ACHN (cell line): ENCODE measurements at places on chromosomes 12 and 14.

DNA sequence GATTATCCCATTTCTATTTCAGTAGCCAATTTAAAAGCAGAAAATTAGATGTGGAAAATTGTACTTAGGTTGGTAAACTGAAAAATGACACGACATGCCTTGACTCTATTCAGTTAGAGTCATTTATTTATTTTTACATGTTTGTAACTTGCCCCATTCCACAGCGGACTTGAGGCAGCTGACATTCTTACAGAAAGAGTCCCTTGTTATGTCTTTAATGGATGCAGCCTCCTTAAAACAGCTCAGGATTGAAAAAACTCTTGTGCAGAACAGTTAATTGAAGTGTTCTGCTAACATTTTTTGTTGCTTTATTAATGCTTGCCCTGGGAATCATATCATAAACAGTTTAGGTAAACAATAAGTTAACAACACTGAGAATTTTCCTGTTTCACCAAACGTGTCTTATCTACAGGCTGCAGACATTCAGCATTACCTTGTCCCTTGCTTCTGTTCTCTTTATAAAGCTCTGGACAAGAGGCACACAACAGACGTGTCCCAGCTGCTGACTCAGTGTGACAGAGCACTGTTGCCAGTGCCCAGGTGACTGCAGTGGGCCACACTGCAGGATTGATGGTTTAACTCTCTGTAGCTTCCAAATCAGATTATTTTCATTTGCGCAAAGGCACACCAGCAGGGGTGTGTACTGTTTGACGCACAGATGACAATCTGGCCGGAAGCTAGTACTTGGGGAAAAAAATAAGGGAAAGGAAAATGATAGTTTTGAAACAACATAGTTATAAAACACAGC is 101.6 kb downstream of the PELI2 start:
- no peak for DNase-seq

GRCh38 chr12:53965281-53966084 is 7.4 kb upstream of the HOXC11 start:
- no peak for DNase-seq

GRCh38 chr12:124829008-124829707 is 34.5 kb downstream of the SCARB1 start:
- peak; percentile 69 for DNase-seq

DNA sequence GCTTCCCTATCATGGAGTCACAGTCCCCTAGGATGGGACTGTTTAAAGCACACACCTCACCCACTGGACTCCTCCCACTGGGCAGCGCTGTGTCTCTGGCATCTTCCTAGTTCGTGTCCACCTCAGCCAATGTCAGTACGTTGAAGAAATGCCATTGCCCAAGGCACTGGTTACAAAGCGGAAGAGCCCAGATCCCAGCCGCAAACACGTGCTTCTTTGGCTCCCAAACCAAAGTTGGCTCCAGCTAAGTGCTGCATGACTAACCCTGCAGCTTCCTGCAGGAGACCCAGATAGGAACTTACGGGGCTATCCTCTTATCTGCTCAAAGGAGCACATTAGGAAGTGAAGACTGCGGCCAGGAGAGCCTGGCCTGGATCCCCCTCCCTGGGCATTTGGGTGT is 9.3 kb downstream of the SYNE3 start:
- DNase-seq, result peak; percentile 73

- DNase-seq, result no peak
These were observed 14.3 kb downstream of the SLC17A8 start for GRCh38 chr12:100371146-100371545.

- no peak for DNase-seq
These were observed 160.2 kb downstream of the RIMBP2 start for GRCh38 chr12:130555628-130556485.

DNA sequence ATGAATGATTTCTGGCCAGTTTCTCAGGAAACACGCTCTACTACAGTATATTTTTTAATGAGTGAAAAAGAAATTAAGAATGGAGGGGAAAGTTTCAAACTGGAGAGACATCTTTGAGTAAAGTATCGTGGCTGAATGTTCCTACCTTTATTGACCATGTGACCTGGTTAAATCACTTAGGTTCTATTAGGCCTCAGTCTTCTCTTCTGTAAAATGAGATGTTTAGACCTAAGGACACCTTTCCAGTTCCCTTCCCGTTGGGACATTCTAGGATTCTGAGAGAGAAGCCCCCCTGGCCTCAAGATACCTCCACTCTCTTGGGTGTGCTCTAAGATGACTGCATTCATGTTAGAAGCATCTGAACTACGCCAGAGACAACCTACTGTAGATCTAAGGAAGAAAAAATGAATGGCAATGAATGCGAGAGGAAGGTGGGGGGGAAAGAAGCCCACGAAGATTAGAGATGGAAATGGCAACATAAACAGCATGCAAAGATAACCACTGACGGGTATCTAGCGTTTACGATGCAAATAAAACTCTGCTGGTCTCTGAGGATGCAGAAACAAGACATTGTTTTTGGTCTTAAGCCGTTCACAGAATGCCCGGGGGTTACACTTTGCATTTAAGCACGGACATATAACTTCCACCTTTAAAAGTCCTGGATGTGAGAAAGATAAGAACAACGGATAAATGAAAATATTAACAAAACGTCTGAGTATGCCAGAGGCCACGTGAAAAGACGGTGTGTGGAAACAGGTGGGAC is 599 bp upstream of the CPSF6 start:
- no peak for DNase-seq

- DNase-seq, result peak; percentile 24
These were observed 9.6 kb downstream of the ITPR2 start for GRCh38 chr12:26823390-26823789.

DNA sequence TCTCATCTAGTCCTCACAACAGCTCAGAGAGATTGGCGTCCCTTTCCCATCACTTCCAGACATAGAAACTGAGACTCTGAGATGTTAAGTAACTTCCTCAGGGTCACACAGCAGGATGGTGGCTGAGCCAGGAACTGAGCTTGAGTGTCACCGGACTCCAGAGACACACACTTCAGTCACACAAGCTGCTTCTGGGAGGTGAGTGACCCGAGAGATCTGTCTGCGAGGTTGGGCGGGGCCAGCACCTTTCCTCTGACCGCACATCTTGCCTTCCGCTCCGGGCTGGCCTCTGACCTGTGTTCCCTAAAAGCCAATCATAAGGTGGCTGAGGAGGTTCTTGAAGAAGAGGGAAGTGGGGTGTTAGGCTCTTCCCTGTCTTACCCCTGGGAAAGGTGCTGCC is 72.2 kb downstream of the ADCK1 start:
- no peak for DNase-seq

GRCh38 chr14:91041450-91041849 is 19.0 kb downstream of the RPS6KA5 start:
- DNase-seq, result no peak

DNA sequence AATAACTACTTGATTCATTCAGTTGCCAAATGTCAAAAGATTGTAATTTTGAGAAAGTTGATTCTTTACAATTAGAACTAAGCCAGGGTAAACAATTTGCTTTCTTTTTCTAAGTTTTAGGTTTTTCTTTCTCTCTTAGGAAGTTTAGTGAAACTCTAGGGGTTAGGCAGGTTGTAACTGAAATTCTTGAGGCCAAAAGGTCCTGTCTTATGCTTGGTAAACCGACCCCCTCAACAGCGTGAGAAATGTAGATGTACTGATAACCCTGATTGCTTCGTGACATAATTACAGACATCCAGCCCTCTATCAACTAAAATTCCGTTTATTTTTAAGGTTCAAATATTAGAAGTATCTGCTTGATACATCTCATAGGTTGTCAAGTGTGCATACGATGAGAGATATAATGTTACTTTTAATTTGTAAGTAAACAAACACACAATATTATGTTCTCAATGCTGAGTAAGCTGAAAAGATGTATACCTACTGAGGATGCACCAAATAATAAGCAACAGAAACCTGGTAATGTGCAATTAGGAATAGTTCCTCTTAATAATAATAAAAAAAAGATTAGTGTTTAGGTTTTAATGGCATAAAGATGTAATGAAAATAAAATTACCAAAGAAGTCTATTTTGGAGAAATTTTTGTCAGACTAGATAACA is 7.2 kb downstream of the FUT8 start:
- DNase-seq, result no peak

DNA sequence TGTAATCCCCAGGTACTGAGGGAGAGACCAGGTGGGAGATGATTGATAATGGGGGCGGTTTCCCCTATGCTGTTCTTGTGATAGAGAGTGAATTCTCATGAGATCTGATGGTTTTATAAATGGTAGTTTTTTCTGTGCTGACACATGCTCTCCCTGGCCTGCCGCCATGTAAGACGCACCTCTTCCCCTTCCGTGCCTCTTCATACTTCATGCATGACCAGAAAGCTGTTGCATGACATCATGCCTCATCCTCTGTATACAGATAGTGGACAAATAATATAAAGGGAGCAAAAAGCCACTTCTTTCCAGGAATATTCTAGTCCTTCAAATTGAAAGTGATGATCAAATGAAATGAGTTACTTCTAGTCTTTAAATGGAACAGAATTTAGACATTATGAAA is 47.3 kb upstream of the LRIG3 start:
- DNase-seq, result peak; percentile 43

DNA sequence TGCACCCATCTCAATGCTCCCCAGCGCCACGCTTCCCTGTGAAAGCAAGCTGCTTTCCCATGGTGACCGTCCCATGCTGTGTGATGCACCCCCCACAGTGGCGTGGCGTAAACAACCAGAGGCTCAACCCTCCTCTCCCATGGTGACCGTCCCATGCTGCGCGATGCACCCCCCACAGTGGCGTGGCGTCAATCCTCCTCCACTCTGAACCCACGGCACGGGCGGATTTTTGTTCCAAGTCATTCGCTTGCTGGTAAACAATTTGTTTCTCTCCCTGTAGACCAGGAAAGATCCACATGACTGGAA is 8.9 kb downstream of the STX2 start:
- DNase-seq, result no peak

GRCh38 chr12:26748741-26749431 is 84.1 kb downstream of the ITPR2 start:
- peak; percentile 16 for DNase-seq

GRCh38 chr12:90396556-90396955 is 558.4 kb downstream of the CCER1 start:
- no peak for DNase-seq

DNA sequence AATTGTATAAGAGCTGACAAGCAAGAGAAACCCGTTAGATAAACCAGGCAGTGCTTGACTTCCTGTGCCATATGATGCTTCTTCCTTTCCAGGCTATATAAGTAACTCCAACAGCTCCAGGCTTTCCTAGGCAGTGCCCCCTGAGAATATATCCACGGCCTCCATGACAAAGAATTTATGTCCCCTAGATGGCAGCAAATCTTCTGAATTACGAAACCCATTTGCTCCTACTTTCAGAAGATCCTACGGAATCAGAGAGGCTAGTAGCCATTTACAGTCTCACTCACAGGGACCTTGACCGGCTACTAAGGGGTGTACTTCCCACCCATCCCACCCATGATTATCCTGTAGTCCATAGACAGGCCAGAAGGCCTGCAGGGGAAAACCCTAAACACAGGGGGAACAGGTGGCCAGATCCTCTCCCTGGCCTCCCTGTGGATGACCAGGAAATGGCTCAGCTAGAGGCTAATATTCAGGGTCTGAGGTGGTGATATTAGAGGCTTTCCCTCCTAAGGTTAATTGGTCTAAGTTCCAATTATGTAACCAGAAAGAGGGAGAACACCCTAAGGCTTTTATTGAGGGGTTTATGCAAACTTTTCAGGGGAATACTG is 77.2 kb upstream of the DCD start:
- DNase-seq, result peak; percentile 49

GRCh38 chr12:24228371-24228770 is 278.9 kb upstream of the SOX5 start:
- no peak for DNase-seq

DNA sequence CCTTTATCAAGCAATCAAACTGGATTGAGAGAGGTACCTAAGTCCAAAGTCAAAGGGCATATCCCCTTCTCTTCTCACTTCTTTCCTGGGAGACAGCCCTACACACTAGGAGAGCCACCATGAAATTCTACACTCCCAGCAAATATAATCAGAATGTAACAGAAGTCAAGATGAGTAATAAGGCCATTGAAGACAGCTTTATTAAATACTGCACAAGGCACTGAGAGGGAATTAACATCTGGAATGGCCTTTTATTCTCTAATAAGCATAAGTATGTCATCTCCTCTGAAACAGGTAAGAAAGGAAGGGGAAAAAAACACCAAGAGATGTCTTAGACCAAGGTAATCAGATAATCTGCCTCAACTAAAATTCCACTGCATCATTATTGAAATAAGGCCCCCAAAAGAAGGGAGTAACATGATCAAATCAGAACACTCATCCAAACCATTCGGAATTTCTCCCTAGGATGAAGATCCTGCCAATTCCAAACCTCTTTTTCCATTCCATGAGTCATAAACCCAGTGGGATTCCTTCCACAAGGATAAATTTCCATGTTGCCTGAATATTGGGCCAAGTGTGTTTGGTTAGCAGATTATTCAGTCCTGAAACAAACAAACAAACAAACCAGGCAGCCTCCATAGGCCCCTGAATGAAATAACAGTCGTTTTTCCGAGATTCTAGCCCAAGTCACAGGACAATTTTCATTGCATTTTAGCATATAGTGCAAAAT is 19.9 kb downstream of the SLC35F4 start:
- DNase-seq, result peak; percentile 37

DNA sequence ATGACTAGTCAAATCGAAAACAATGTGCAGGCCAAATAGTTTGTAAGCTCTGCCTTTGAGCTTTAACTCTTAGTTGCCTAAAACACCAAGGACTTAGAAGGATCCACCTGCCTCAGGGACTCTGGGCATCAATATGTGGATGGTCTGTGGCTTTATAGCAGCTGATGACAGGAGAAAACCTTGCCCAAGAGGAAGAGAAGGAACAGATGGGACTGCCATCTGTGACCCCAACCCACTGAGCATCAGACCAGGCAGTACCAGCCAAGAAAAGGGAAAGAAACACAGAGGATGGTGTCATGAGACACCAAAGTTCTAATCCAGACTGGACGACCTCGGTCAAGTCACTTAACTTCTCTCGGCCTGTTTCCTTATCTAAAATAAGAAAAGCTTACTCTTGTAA is 12.7 kb downstream of the TGFB3 start:
- DNase-seq, result no peak
